GM03348 (cell line): ENCODE measurements at places on chromosomes 7 and 10.
A peak's percentile ranks its signal among the peaks of the same experiment; 100 is the strongest.

DNA sequence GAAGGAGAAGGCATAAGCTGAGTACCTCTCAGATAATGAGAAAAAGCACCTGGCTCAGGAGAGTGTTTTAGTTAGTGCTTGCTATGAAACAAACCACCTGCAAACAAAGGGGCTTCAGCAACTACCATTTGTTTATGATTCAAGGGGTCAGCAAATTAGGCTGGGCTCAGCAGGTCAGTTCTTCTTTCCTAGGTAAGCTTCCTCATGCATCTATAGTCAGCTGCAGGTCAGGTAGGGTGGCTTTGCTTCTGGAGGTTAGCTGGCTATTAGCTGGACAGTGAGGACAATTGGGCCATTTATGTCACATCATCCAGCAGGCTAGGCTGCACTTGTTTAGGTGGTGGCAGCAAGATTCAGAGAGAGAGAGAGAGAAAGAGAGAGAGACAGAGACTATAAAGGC is 185.5 kb downstream of the EMX2 start:
- DNase-seq, result no peak

DNA sequence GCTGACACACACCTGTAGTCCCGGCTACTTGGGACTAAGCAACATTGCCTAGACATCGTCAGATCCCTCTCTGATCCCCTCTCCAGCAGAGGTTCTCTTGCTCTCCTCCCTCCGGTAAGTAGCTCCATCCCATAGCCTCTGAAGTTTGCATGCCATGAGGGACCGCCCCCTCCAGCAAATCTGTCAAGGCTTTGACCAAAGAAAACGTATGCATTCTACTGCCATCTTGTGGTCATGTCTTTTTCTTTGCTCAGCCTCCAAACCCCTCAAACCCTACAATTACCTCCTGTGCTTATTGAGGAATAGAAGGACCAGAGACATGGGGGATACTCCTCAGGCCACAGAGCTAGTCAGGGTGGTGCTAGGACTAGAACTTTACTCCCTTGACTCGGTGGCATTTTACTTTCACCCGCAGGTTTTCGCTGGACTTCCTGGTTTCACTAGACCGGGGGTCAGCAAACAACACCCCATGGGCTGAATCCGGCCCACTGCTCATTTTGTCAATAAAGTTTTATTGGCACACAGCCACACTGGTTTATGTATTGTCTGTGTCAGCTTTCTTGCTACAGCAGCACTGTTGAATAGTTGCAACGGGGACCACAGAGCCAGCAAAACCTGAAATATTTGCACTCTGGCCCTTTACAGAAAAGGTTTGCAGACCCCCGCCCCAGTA is 202.6 kb upstream of the FOXK1 start:
- DNase-seq, result peak; percentile 21

DNA sequence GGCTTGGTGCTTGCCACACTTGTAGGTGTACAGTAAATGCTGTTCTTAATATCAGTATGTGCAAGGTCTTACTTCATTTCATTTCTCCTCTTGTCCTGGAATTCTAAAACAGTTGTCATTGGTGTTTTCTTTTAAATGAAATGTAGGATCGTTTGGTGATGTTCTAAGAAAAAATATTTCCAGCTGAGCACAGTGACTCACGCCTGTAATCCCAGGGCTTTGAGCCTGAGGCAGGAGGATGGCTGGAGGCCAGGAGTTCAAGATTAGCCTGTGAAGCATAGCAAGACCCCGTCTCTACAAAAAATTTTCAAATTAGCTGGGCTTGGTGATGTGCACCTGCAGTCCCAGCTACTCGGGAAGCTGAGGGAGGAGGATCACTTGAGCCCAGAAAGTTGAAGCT is 32.6 kb upstream of the ELN start:
- DNase-seq, result peak; percentile 50

DNA sequence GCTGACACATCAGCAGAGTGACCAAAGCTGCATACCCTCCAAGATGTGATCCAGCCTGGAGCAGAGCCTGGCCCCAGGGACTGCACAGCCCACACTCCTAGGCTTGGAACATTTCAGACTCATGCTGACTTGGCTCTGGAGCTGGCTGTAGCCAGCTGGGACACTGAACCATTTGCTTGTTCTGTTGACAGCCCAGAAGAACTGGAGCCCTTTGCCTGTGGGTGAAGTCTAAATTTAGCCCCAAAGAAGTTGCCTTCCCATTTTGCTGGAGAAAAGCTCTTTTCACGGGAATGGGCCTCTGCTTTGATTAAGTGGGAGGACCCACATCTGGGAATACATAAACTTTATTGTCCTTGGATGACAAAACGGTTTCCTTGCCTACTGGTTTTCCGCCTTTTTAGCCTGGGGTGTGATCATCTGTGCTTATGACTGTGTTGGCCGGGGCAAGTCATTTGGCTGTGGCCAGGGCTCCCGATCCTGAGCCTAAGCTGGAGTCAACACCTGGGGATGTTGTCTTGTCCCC is 186.2 kb upstream of the BMPER start:
- DNase-seq, result peak; percentile 35

DNA sequence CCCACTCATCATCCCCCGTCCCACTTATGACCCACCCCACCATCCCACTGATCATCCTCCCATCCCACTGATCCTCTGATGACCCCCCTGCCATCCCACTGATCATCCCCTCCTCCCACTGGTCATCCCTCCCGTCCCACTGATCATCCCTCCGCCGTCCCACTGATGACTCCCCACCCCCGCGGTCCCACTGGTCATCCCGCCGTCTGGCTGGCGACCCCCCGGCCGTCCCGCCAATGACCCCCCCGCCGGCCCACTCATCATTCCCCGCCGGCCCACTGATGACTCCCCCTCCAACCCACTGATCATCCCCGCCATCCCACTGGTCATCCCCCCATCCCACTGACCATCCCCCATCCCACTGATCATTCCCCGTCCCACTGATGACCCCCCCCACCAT is 161.1 kb downstream of the GRM8 start:
- peak; percentile 6 for DNase-seq

DNA sequence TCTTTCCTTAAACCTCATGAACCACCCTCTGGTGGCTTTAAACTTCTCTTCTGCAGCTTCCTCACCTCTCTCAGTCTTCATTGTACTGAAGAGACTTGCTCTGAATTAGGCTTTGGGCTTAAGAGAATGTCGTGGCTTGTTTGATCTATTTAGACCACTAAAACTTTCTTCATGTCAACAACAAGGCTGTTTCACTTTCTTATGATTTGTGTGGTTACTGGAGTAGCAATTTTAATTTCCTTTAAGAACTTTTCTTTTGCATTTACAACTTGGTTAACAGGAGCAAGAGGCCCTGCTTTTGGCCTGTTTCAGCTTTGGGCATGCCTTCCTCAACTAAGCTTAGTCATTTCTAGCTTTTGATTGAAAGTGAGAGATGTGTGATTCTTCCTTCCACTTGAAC is 38.1 kb upstream of the CDHR3 start:
- DNase-seq, result no peak
